ENCODE measurements at places on chromosomes 1 and 21.

- DNase-seq = no peak
Observed at GRCh38 chr21:19026911-19027310, 623.3 kb upstream of the TMPRSS15 start.

- peak; percentile 84 for DNase-seq
Observed at GRCh38 chr21:29299916-29300806, 1.4 kb downstream of the BACH1 start.

GRCh38 chr1:180888870-180889269 lies 23.8 kb upstream of the KIAA1614 start:
- DNase-seq = no peak

GRCh38 chr1:237324226-237324625 lies 282.2 kb downstream of the RYR2 start:
- no peak for DNase-seq

DNA sequence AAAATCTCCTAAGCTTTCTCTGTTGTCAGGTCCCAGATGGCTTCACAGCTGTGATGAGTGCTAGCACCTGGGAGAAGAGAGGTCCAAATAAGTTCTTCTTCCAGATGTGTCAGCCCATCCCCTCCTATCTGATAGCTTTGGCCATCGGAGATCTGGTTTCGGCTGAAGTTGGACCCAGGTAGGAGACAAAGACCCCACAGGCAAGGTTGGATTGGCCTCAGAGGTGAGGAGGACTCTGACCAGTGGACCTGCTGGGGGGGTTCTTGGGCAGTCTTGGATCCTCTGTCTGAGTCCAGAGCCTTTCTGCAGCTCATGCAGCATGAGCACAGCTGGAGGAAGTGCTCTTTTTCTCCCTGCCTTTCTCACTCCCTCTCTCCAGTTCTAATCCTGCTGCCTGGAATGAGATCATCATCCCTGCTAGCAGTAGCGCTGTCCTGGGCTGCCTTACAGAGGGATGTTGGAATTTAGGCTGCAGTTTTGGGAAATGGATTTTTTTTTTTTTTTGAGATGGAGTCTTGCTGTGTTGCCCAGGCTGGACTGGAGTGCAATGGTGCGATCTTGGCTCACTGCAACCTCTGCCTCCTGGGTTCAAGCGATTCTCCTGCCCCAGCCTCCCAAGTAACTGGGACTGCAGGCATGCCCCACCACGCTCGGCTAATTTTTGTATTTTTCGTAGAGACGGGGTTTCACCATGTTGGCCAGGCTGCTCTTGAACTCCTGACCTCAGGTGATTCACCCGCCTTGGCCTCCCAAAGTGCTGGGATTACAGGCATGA lies 7.1 kb downstream of the RNPEP start:
- no peak for DNase-seq

- peak; percentile 22 for DNase-seq
Observed at GRCh38 chr1:202213361-202214088, 19.9 kb downstream of the LGR6 start.

GRCh38 chr1:221683681-221684080 lies 58.2 kb downstream of the DUSP10 start:
- DNase-seq = no peak

GRCh38 chr1:40743452-40743851 lies 40.1 kb upstream of the KCNQ4 start:
- no peak for DNase-seq

Measured in NCI-H526 treated with DMSO at 0.1 percent for 48 hours (cell line).